ENCODE measurements at places on chromosomes 4 and X. TPM values are rescaled to one million over a fixed set of nuclear protein-coding genes. Genes with fewer than 3 reads are reported as not detected.

MAOA gene
- 3.4 TPM for total RNA-seq

DNA sequence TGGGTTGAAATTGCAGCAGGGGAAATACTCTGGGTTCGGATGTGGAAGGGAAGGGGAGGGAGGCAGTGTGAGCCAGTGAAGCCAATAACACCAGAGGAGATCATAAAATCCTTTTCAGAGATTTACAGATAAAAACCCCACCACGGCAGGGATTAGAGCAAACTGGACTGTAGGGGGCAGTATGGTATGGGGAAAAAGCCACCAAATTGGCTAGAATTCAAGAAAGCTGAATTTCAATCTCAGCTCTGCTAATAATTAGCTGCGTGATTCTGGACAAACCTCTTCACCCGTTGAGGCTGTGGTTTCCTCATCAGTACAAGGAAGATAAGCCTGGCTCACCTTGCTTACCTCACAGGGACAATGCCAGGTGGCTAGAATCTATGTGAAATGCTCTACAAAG lies 108.1 kb downstream of the ATG4A start:
- DNase-seq = no peak

BTK gene
- total RNA-seq = not detected

CXCL10 gene
- not detected for total RNA-seq

GRCh38 chr4:183816882-183817509 lies 88.1 kb upstream of the STOX2 start:
- DNase-seq = no peak

RTL5 gene
- total RNA-seq = 14.1 TPM

- DNase-seq = no peak
Measured at GRCh38 chr4:168674077-168674747, 177.4 kb downstream of the PALLD start.

SOD3 gene
- 22.9 TPM for total RNA-seq

FGA gene
- total RNA-seq = not detected

DNA sequence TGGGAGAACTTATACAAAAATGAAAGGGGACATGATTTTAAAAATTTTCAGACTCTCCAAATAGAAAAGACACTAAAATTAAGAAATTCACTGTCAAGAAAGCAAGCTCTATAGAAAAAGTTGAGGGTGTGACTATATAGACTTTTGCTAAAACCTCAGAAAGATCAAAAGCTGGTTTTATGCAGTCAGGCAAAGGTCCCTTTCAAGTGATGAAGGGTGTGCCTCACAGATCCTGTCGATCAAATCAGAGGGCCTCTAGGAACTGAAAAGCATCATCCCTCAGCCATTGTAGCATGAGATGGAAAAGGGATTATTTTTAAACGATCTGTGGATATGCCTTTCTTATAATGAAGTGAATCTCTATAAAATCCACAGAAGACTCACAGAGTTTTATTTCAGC lies 116.5 kb downstream of the FAM13A start:
- no peak for DNase-seq

TLL1 gene
- 2.1 TPM for total RNA-seq

TAF7L gene
- 0.39 TPM for total RNA-seq

DNA sequence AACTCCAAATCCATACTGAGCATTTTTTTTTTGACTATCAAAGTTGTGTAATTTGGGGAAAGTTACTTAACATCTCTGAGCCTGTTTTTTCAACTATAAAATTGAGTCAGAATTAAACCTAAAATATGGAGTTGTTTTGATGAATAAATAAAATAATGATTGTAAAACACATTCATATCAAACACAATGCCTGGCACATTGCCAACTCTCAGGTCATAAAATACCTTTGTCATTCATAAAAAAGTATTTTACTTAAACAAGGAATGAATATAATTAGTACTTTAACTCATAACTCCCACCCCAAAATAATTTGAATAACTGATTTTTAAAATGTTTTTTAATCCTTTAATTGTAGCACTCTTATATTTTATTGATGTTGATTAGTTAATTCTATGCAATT lies 3.8 kb upstream of the GPR174 start:
- no peak for DNase-seq

VCX gene
- not detected for total RNA-seq

Data from chondrocyte (in vitro differentiated cells).